Calu3 (cell line): ENCODE measurements at places on chromosomes 3 and 15. TPM values are rescaled to one million over a fixed set of nuclear protein-coding genes. Genes with fewer than 3 reads are reported as not detected.

The PPM1L gene
- 18.4 and 20.7 TPM in 2 replicates for total RNA-seq

GRCh38 chr3:148741219-148741618, 43.5 kb downstream of the AGTR1 start:
- no peak overlapping the region for H3K27ac ChIP-seq
- H3K36me3 ChIP-seq = no peaks in the 10 kb centered on the region
- no peaks in the 10 kb centered on the region for H3K4me1 ChIP-seq
- no peak for DNase-seq

- no peak for DNase-seq
- H3K4me1 ChIP-seq = peaks cover 9% of the 10 kb centered on the region
- H3K27me3 ChIP-seq = no peaks in the 10 kb centered on the region
- no peak overlapping the region for H3K4me3 ChIP-seq
These were observed 37.2 kb downstream of the AP4E1 start for GRCh38 chr15:50945725-50946124.

GRCh38 chr3:21562243-21562642, 188.8 kb downstream of the ZNF385D start:
- no peak overlapping the region for H3K27ac ChIP-seq
- no peaks in the 10 kb centered on the region for H3K27me3 ChIP-seq

- DNase-seq = no peak
- peaks cover 47% of the 10 kb centered on the region for H3K4me1 ChIP-seq
- peaks cover 24% of the 10 kb centered on the region for H3K36me3 ChIP-seq
These were observed 2.7 kb downstream of the LRIG1 start for GRCh38 chr3:66497985-66498671.
